ENCODE measurements at places on chromosomes 11 and 22. TPM values are rescaled to one million over a fixed set of nuclear protein-coding genes. Genes with fewer than 3 reads are reported as not detected.

RNH1 gene
- total RNA-seq = 649 TPM

CARD16 gene
- total RNA-seq = 15.5 TPM

SERPING1 gene
- 607 TPM for total RNA-seq

CCDC87 gene
- total RNA-seq = 0.21 TPM

GNG3 gene
- not detected for total RNA-seq

ASCC2 gene
- total RNA-seq = 24.9 TPM

- no peaks in the 10 kb centered on the region for H3K27me3 ChIP-seq
- peaks cover 9% of the 10 kb centered on the region for H3K36me3 ChIP-seq
- H3K4me1 ChIP-seq = no peaks in the 10 kb centered on the region
- DNase-seq = no peak
- no peak overlapping the region for H3K4me3 ChIP-seq
- no peak overlapping the region for H3K27ac ChIP-seq
These were observed 22.1 kb downstream of the FAM76B start for GRCh38 chr11:95767498-95767897.

DNA sequence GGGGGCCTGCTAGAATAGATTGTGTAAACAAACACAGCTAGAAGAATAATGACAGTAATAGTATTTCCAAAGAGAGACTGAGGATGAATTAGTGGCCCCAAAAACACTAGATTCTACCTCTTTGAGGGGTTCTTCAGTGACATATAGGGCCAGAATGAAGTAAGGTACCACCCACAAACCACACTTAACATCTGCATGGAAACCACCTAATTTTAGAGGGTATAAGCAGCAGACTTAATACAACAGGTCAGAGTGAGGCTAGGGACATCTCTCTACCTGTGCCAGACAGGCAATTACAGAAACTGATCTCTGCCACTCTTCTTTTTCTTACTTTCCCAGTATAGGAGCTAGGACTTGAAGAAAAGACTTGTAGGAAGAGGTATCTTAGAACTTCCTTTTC, 20.1 kb downstream of the ELP4 start:
- no peaks in the 10 kb centered on the region for H3K36me3 ChIP-seq
- no peak for DNase-seq
- H3K27ac ChIP-seq = no peak overlapping the region
- no peak overlapping the region for H3K4me3 ChIP-seq
- H3K4me1 ChIP-seq = no peaks in the 10 kb centered on the region

DNA sequence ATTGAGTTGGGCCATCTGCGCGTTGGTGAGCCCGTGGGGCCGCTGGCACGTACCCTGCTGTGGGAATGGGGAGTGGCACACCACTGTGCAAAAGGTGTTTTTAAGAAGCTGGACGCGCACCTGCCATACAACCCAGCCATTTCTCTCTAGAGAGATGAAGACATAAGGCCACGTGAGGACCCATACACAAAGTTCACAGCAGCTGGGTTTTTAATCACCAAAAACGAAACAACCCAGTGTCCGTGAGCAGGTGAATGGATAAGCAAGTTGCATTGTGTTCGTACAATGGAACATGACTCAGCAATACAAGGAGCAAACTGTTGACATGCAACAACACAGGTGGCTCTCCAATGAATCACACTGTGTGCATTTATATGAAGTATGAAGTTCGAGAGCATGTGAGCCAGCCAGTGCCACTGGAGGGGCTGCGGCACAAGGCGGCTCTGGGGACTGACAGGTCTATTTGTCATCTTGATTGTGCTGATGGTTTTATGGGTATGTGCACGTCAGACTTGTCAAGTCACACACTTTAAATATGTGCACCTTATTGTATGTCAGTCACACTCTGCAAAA, 30.6 kb upstream of the PANX2 start:
- no peak overlapping the region for H3K4me3 ChIP-seq
- H3K36me3 ChIP-seq = no peaks in the 10 kb centered on the region
- H3K27me3 ChIP-seq = no peaks in the 10 kb centered on the region
- no peak for DNase-seq

GRCh38 chr11:75814363-75814676, 690 bp upstream of the UVRAG start:
- no peaks in the 10 kb centered on the region for H3K36me3 ChIP-seq
- peaks cover 3% of the 10 kb centered on the region for H3K4me1 ChIP-seq
- peak overlapping the region; percentile 75 for H3K4me3 ChIP-seq

DNA sequence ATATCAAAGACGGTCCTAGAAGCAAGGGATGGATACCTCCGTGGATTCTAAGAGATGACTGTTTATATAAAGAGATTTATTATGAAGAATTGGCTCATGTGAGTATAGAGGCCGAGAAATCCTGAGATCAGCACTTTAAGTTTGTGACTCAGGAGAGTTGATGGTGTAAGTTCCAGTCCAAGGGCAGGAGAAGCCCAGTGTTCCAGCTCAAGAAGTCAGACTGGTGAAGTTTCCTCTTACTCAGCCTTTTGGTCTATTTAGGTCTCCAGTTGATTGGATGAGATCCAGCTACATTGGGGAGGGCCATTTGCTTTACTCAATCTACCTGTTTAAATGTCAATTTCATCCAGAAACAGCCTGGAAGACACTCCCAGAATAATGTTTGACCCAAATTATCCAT, 45.1 kb downstream of the TSPAN18 start:
- no peak overlapping the region for H3K4me3 ChIP-seq
- H3K36me3 ChIP-seq = no peaks in the 10 kb centered on the region
- peaks cover 17% of the 10 kb centered on the region for H3K4me1 ChIP-seq
- H3K27ac ChIP-seq = no peak overlapping the region

DNA sequence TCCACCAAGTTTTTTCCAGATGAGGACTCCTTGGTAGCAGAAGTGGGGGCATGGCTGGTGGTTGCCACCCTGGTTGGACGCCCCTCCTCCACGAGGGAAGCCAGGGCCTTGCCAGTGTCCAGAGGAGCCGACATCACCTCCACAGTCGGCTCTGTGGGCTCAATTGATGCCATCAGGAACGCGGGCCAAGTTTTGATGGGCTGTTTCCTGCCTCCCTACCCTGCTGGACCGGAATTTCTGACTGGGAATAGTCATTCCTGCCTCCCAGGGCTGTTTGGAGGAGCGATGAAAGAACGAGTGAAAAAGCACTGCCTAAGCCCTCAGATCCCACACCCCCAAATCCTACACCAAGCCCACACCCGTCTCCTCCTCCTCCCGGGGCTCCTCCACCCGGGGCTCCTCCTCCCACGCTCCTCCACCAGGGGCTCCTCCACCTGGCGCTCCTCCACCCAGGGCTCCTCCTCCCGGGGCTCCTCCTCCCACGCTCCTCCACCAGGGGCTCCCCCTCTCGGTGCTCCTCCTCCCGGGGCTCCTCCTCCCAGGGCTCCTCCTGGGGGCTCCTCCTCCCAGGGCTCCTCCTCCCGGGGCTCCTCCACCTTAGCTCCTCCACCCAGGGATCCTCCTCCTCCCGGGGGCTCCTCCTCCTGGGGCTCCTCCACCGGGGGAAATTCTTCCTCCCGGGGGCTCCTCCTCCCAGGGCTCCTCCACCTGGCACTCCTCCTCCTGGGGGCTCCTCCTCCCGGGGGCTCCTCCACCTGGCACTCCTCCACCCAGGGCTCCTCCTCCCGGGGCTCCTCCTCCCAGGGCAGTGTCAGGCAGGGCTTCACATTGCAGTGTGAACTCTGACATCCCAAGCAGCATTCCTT, 10.0 kb upstream of the PRR5 start:
- H3K36me3 ChIP-seq = no peaks in the 10 kb centered on the region
- no peak for DNase-seq
- H3K4me3 ChIP-seq = no peak overlapping the region
- H3K27ac ChIP-seq = no peak overlapping the region
- no peaks in the 10 kb centered on the region for H3K4me1 ChIP-seq

GRCh38 chr22:50671641-50672040, 982 bp upstream of the SHANK3 start:
- no peak overlapping the region for H3K27ac ChIP-seq
- H3K4me1 ChIP-seq = no peaks in the 10 kb centered on the region
- H3K36me3 ChIP-seq = no peaks in the 10 kb centered on the region
- no peak for DNase-seq
- peaks cover 4% of the 10 kb centered on the region for H3K27me3 ChIP-seq

GRCh38 chr11:102436561-102436960, 16.0 kb downstream of the TMEM123 start:
- H3K36me3 ChIP-seq = no peaks in the 10 kb centered on the region
- H3K27me3 ChIP-seq = no peaks in the 10 kb centered on the region
- no peak overlapping the region for H3K27ac ChIP-seq
- H3K4me3 ChIP-seq = no peak overlapping the region

GRCh38 chr22:43170131-43170480, 16.8 kb downstream of the TTLL12 start:
- no peak for DNase-seq
- H3K4me3 ChIP-seq = no peak overlapping the region
- H3K27me3 ChIP-seq = no peaks in the 10 kb centered on the region
- H3K36me3 ChIP-seq = peaks cover 50% of the 10 kb centered on the region
- no peaks in the 10 kb centered on the region for H3K4me1 ChIP-seq
- H3K27ac ChIP-seq = no peak overlapping the region

- DNase-seq = no peak
- H3K36me3 ChIP-seq = no peaks in the 10 kb centered on the region
- H3K27ac ChIP-seq = peak overlapping the region; percentile 46
- H3K27me3 ChIP-seq = no peaks in the 10 kb centered on the region
- no peaks in the 10 kb centered on the region for H3K4me1 ChIP-seq
- no peak overlapping the region for H3K4me3 ChIP-seq
These were observed 75.8 kb downstream of the RAB30 start for GRCh38 chr11:82995754-82996398.

GRCh38 chr11:130781931-130782330, 134.3 kb downstream of the SNX19 start:
- H3K27ac ChIP-seq = peak overlapping the region; percentile 78
- no peaks in the 10 kb centered on the region for H3K36me3 ChIP-seq
- no peak overlapping the region for H3K4me3 ChIP-seq
- peaks cover 21% of the 10 kb centered on the region for H3K4me1 ChIP-seq
- H3K27me3 ChIP-seq = no peaks in the 10 kb centered on the region

DNA sequence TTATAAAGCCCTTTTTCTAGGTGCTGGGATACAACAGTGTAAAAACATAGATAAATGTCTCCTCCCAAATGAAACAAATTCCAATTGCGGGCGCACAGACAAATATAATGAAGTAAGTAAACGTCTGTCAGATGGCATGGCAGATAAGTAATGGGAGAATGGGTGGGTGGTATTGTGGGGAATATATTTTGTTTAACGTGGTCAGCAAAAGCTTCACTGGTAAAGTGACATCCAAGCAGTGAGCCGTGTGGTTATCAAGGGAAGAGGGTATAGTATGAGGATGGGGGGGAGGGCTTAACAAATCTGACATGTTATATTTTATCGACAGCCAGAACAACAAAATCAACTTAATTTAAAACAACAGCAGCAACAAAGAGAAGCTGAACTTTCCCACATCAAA, 1.2 kb downstream of the SVIP start:
- H3K4me1 ChIP-seq = no peaks in the 10 kb centered on the region
- no peak for DNase-seq
- H3K36me3 ChIP-seq = peaks cover 14% of the 10 kb centered on the region
- H3K4me3 ChIP-seq = peak overlapping the region; percentile 85
- H3K27ac ChIP-seq = no peak overlapping the region
- H3K27me3 ChIP-seq = no peaks in the 10 kb centered on the region

- no peaks in the 10 kb centered on the region for H3K36me3 ChIP-seq
- H3K27me3 ChIP-seq = no peaks in the 10 kb centered on the region
- H3K4me1 ChIP-seq = peaks cover 39% of the 10 kb centered on the region
These were observed 7.2 kb downstream of the CLMP start for GRCh38 chr11:123187665-123188507.

DNA sequence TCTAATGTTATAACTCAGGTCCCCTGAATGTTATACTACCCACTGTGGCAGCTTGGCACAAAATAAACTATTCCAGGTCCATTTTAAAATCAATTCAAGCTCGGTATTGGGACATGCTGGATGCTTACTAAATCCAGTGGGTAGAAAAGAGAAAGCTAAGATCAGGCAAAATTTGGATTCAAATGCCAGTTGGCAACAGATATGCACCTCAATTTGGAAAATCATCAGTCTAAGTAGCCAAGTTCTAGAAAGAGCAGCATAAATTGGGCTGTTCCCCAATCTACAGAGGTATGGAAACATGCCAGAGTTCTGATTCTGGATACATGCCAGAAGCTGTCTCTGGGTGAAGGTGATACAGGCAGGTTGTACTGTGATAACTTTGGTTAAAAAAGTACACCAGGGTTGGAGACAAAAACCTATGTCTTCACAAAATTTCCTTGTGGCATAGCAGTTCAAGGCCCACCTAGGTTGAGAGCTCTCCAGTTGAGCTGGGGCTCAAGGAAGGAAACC, 427.8 kb downstream of the LRRC4C start:
- no peaks in the 10 kb centered on the region for H3K4me1 ChIP-seq
- no peak overlapping the region for H3K4me3 ChIP-seq
- DNase-seq = no peak
- no peaks in the 10 kb centered on the region for H3K27me3 ChIP-seq
- no peak overlapping the region for H3K27ac ChIP-seq

GRCh38 chr22:17712441-17712840, 61.8 kb downstream of the BID start:
- H3K4me3 ChIP-seq = no peak overlapping the region
- H3K36me3 ChIP-seq = no peaks in the 10 kb centered on the region
- H3K4me1 ChIP-seq = no peaks in the 10 kb centered on the region
- H3K27me3 ChIP-seq = no peaks in the 10 kb centered on the region
- no peak overlapping the region for H3K27ac ChIP-seq

DNA sequence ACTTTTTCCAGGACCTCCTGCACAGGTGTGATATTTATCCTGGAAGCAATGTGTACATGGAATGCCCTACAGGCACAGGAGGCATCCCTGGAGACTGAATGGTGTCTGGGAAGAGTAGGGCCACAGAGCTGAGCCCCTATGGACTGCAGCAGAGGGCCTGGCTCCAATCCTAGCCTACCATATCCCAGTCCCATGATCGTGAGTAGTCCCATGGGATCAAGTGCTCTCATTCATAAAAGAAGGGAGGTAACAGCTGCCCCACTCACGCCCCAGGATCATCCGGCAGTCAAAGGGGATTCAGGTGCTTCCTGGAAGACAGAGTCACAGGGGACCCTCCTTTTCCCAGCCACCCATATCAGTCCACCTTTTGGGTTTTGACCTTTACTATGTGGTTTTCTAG, 24.0 kb downstream of the ANKK1 start:
- no peaks in the 10 kb centered on the region for H3K36me3 ChIP-seq
- no peak overlapping the region for H3K4me3 ChIP-seq
- no peak for DNase-seq
- no peak overlapping the region for H3K27ac ChIP-seq
- H3K27me3 ChIP-seq = no peaks in the 10 kb centered on the region

GRCh38 chr22:48224332-48224731, 1461.9 kb downstream of the TBC1D22A start:
- H3K36me3 ChIP-seq = no peaks in the 10 kb centered on the region
- no peak overlapping the region for H3K27ac ChIP-seq
- no peaks in the 10 kb centered on the region for H3K4me1 ChIP-seq
- no peaks in the 10 kb centered on the region for H3K27me3 ChIP-seq

DNA sequence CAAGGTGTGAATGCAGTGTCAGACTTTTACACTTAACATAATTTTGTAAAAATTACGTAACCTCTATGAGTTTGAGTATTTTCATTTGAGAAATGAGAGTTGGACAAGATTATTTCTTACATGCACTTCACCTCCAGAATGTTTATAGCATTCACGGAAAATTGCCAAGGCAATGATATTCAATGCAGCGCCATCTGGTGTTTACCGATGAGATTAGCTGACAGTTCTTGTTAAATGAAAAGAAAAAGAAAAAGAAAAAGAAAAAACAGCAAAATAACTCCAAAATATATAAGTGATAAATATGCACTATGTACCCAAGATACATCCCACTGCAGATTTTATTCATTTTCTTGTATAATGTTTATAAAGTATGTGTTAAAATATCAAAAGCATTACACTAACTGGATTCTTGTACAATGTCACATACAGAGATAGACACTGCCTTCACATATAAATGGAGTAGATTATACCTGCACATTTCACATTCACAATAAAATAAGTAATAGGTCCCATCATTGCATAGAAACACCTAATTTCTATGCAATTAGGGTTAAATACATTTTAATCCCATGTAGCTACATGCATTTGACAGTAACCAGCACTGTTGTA, 976.3 kb upstream of the FAT3 start:
- H3K36me3 ChIP-seq = no peaks in the 10 kb centered on the region
- H3K4me3 ChIP-seq = peak overlapping the region; percentile 21
- no peaks in the 10 kb centered on the region for H3K27me3 ChIP-seq

All from ascending aorta (tissue), 2 donors.